Activated T-cell treated with anti-CD3 and anti-CD28 coated beads for 1 hour (primary cell): ENCODE measurements at places on chromosomes 2 and 18.

DNA sequence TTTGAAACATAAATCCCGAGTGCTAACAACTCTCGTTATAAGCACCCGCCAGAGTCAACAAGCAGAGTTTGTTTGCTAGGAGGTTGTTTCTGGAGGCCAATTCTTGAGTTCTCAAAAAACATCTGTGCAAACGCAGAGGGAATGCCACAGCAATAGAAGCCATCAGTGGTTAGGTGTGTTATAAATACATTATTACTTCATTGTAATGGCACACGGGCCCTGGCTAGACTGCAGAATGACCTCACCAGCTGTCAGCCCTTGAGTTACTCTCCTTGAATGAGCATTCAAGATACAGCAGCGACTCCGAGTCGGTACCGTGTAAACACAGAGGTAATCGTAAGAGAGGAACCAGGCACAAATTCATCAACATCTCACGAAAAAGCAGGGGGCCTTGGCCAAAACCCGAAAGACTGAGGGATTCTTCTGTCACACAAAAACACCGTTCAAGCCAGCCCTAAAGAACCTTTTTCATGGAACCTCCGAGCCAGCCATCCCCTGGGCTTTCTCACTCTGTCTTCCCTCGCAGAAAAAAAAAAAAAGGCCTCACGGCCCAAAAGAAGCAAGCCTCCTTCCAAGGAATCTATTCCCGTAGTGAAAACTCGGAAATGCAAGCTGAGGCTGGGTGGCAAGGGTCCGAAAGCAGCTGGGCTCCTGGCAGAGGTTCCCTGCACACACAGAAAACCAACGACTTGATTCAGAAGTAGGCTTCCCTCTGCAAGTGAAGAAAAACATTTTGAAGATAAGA is 133.7 kb upstream of the MEIS1 start:
- DNase-seq, result no peak

- DNase-seq, result no peak
Observed at GRCh38 chr2:8437949-8438400, 243.9 kb upstream of the ID2 start.

DNA sequence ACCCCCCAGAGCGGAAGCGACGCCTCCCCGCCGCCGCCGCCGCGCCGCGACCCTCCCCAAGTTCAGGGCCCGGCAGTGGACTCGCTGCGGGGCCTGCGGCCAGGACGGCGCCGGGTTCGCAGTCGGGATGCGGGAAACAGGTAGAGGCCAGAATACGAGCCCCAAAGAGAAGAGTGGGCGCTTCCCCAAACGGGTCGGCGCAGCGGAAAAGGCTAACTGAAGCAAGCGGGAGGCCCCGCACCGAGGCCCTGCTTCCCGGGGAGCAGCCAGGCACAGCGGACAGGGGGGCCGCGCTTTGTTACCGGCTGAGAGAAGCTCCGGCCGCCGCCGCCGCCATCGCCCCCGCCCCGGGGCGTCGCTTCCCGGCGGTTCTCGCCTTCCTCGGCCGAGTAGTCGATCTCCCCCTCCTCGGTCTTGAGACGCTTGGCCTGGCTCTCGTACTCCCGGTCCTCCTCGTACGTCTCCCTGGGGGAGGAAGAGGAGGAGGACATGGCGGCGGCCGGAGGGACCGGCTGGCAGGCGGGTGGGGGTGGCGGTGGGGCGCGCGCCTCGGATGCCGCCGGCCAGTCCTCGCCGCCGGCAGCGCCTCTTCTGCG is 494 bp downstream of the HNRNPLL start:
- peak; percentile 20 for DNase-seq

DNA sequence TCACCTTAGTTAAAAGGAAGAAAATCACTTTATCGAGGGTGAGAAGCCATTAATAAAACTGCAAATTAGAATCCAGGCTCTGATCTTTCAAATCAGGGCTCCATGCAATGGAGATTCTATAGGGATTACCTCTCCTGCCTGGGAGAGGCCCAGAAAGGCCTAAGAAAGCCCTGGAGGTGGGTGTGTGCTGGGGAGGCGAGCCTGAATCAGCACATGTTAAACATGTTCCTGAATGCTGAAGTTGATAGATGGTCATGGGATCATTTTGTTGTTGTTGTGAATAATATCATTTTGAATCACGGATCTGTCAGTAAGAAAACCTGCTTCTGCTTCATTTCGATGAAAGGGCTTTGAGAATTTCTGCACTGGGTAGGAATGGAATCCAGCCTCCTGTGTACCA is 254.3 kb downstream of the ACKR3 start:
- no peak for DNase-seq

GRCh38 chr2:121068851-121069250 is 216.2 kb downstream of the TFCP2L1 start:
- no peak for DNase-seq
